RWPE1 (cell line): ENCODE measurements at places on chromosomes 2 and 18.

DNA sequence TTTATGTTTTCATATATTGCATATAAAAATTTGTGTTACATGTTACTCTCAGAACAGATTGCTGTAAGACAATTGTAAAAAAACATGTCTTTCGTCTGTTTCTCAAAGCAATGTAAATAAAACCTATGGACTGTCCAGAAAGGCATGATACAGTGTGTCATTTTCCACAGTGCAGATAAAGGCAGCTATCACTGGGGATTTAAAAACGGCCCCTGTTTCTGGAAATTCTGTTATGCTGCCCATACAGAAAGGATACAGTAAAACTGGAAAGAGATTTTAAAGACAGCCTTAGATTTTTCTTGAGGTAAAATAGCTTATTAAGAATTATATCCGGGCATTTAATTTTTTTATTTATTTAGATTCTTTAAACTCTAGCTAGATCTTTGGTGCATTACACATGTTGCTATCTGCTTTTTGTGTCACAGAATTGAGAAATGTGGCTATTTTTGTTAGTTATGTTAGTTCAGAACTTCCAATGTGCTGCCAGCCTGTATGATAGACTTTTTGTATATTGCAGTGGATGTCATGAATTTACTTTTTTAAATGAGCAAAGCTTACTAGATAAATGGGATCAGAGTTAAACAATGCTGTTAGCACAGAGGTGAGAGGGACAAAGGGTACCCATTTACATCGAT lies 859 bp upstream of the INO80D start:
- no peak for DNase-seq

DNA sequence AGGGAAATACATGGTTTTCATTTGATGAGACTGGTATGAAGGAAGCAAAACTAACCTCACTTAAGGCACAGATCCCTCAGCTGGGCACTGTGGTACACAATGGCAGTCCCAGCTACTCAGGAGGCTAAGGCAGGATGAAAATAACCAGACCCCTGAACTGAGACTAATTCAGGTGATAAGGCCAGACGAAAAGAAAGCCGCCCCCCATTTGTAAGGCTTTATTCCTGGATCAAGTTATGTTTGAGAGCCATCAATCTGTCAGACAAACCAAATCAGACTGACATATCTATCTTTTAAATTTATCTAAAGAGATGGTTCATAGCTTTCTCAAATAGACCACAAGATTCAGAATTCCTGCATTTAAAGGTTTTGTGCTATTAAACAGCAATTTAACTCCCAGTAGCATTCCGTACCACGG lies 4.1 kb downstream of the SRSF7 start:
- DNase-seq, result no peak

DNA sequence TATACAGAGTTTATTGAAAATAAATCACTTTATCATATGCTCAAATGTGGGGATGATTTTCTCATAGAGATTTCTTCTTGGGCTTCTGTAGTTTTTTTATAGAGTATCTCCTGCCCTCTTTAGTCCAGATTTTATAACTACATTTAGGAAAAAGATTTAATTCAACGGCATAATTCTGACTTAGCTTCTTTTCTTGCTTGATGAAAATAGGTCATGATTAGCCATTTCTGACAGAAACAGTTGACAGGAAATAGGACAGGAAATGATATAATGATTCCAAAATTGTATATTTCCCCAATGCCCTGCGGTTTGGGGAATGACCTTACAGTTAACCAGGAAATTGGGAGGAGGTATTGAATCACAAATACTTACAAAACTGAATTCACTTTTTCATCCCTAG lies 1531.9 kb upstream of the ACVR2A start:
- DNase-seq, result no peak

GRCh38 chr2:170969030-170969429 lies 40.0 kb downstream of the GORASP2 start:
- no peak for DNase-seq

DNA sequence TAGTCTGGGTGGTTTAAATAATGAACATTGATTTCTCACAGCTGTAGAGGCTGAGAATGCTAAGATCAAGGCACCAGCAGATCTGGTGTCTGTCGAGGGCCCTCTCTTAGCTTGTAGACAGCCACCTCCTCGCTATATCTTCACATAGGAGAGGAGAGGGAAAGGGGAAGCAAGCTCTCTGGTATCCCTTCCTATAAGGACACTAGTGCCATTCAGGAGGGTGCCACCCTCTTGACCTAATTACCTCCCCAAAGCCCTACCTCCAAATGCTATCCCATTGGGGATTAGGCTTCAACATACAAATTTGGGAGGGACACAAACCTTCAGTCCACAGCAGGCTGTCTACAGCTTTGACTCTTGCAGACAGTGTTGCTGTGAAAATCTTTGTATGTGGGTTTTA lies 76.7 kb downstream of the BOLA3 start:
- no peak for DNase-seq

- DNase-seq, result no peak
Measured at GRCh38 chr2:107376909-107377308, 449.8 kb upstream of the RGPD4 start.

DNA sequence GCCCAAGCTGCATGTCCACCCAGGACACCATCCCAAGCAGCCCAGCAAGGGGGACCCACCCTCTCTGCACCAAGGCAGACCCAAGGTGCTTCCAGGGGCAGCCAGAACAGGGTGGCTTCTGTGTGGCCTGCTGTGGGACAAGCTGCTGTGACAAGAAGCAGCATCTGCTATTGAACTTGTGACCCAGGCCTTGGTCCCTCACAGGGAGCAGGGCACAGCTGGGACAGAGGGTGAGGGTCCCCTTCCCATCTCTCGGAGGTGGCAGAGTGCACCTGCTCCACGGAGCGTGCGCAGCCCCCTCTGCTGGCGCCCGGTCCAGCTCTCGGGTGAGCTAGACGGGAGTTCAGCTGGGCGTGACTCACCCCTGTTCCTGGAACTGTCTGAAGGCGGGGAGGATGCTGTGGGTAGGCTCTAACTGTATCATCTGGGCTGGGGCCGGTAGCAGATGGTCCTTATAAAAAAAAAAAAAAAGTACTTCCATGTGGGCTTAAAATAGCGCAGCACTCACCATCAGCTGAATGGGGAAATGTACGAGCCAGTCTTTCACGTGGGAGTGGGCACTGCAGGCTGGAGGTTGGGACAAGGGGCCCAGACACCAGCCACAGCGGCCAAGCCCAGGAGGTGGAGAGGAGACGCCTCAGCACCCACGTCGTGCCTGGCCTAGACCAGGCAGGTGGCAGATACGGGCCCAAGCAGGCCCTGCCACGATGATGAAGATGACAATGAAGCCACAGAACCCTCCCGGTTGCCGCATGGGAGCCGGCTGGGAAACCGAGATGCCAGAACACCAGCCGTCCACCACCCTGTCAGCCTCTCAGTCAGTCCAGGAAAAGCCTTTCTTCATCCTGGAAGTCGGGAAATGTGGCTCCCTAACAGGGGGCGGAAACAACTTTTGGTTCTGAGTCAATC lies 136.8 kb upstream of the ID2 start:
- DNase-seq, result no peak

GRCh38 chr18:35721431-35722081 lies 140.0 kb downstream of the GALNT1 start:
- no peak for DNase-seq

- no peak for DNase-seq
Measured at GRCh38 chr2:176536439-176537133, 267.3 kb downstream of the MTX2 start.

DNA sequence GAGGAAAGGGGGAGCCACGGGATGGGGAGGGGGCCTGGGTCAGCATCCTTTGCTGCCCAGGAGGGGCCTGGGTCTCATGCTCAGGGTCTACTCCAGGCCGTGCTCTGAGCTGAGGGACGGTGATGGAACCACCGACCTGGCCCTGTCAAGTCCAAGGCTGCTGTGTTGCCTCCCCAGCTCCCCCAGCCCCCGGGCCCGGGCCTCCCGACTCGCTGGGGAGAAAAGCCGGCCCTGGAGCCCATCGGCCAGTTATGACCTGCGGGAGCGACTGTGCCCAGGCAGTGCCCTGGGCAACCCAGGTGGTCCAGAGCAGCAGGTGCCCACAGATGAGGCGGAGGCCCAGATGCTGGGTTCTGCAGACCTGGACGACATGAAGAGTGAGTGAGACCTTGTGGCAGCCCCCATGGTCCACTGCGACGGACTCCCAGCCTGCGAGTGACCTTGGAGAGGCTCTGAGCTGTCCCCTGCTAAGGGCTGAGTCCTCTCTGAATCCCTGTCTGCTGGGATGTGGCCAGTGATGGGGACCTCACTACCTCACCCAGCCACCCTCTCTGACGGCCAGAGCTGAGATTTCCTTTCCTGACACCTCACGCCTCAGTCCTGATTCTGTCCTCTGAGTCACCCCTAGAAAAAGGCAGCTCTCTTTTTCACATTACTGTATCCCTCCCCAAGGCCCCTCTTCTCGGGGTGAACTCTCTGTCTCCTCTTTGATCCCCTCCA lies 2.7 kb downstream of the SLC4A3 start:
- DNase-seq, result no peak

DNA sequence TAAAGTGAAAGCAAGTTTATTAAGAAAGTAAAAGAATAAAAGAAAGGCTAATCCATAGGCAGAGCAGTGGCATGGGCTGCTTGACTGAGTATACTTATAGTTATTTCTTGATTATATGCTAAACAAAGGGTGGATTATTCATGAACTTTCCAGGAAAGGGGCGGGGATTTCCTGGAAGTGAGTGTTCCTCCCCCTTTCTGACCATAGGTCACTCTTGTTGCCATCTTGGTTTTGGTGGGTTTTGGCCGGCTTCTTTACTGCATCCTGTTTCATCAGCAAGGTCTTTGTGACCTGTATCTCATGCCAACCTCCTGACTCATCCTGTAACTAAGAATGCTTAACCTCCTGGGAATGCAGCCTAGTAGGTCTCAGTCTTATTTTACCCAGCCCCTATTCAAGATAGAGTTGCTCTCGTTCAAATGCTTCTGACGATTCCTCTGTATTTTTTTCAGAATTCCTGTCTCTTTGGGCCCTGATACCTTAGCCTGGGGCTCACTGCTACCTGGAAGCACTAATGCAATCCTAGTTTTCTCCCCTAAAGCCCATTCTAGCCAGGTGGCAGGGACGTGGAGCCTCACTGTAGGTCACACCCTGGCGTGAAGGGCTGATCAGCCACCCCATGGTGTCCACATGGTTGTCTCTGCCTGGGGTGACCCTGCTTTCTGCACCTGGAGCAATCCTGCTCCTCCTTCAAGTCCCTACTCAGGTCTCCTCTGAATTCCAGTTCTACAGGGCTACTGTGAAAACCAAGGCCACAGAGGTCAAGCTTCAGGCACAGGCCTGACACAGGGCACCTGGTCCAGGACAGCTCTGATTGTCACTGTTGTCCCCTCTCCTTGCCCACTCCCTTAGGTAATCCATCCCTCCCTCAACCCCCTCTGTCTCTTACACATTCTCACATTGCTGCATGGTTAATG lies 6.0 kb upstream of the SLC35F6 start:
- peak; percentile 70 for DNase-seq

DNA sequence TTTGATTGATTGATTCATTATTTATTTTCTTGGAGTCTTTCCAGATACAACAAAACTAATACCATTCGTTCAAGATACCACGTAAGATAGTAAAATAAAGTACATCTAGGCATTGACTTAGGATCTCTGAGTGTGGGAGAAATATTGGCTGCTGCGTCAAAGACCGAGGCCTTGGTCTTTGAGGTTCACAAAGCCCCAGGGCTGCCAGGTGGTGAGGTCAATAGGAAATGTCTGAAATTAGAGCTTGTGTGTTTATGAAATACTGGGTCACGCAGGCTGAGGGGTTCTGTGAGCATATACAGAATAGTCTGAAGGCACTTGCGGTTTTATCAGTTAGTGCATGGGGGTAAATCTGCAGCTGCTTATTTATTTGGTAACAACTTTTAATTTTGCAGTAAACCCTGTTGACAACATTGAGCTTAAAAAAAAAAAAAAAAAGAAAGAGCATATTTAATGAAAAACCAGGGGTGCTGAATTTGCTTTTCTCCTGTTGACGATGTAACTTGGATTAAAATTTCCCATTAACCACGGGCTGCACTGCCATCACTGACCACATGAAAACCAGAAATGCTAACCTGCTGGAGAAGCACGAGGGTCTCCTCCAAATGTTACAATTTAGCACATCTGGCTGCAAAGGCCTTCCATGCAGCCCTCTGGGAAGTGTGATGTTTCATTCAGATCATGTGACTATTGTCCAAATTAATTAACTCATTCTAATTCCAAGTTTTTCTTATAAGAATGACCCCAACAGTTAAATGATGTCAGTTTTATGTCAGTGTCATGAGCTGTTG lies 27.1 kb upstream of the SERPINB12 start:
- no peak for DNase-seq

DNA sequence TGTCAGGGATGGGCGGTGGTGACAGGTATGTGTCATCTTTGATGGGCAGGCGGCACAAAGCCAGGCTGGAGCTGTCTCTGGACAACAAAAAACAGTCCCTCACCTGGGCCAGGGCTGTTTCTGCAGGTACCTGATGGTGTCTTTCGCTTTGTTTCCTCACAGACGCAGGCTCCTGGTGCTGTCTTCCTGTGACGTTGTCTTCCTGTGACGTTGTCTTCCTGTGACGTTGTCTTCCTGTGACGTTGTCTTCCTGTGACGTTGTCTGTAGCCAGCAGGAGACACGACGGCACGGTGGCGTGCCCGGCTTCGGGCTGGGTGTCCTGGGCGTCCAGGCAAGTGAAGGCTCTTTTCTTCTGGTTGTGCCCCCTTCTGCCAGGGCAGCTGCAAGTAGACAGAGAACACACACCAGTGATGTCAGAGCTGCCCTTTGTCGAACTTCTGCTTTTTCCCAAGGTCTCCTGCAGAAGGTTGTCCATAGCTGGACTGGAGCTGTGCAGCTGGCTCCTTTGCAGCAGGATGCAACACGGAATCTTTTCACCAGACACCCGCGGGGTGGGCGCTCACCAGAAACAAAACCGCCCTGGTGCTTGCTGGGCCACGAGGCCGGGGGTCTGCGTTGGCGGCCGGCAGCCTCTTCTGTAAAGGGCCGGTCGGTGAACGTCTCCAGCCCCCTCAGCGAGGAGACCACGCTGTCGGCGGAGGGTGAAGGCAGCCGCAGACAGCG lies 21.1 kb downstream of the GPR35 start:
- DNase-seq, result no peak

- DNase-seq, result no peak
Measured at GRCh38 chr2:217325816-217326215, 466.0 kb upstream of the TNP1 start.

DNA sequence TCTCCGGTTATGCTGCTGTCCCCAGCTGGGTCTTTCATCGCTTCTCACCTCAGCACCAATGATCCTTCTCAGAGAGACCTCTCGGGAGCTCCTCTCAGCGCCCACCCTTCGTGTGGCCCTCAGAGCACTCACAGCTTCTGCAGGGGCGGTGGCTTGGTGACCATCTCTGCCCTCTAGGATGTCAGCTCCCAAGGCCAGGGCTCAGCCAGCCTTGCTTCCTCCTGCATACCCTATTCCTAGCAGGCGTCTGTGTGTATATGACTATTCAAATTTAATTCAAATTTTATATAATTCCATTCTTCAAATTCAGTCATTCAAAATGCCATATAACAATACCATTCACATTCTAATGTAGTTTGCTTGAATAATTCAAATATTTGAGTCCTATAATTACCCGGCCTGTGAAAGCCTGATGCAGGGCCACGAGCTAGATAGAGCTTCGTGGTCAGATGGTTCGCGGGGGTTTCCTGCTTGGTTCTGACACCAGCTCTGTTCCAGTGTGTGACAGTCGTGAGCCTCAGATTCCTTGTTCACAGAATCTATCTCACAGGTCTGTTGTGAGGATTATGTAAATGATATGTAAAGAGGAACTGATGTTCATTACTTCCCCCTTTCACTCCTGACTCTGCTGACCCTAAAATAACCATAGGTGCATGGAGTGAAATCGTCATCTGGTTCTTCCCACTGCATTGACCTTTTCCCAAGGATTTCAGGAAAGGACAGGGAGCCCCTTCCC lies 94.0 kb upstream of the CNGA3 start:
- no peak for DNase-seq

- peak; percentile 73 for DNase-seq
Measured at GRCh38 chr2:110115291-110116032, at the start of gene MALL. MALL (minus strand) TSS chr2:110115822; CDS start chr2:110115792, 30 bp downstream.
